ENCODE measurements at places on chromosomes 7 and 10. TPM values are rescaled to one million over a fixed set of nuclear protein-coding genes. Genes with fewer than 3 reads are reported as not detected.

Gene NODAL
- 0.12 TPM for total RNA-seq

Gene GPR37
- total RNA-seq = 3.7 TPM

Gene HERC4
- 40.7 TPM for total RNA-seq

DNA sequence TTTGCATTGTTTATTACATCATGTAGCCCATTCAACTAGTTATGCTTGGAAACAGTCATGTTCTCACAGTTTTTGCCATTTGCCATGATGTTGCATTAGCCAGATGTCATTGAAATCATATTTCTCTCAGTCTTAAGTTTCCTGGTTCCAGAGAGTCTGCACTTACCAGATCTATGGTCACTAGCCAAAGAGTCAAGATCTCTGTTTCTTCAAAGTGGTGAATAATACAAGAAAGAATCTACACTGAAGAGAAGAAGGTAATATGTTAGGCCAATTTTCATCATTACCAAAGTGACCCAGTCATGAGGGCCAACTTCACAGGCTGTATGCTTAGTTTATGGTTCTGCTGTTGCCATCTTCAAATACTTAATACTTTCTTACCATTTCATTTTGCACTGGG is 89.0 kb upstream of the PHYHIPL start:
- DNase-seq = no peak

DNA sequence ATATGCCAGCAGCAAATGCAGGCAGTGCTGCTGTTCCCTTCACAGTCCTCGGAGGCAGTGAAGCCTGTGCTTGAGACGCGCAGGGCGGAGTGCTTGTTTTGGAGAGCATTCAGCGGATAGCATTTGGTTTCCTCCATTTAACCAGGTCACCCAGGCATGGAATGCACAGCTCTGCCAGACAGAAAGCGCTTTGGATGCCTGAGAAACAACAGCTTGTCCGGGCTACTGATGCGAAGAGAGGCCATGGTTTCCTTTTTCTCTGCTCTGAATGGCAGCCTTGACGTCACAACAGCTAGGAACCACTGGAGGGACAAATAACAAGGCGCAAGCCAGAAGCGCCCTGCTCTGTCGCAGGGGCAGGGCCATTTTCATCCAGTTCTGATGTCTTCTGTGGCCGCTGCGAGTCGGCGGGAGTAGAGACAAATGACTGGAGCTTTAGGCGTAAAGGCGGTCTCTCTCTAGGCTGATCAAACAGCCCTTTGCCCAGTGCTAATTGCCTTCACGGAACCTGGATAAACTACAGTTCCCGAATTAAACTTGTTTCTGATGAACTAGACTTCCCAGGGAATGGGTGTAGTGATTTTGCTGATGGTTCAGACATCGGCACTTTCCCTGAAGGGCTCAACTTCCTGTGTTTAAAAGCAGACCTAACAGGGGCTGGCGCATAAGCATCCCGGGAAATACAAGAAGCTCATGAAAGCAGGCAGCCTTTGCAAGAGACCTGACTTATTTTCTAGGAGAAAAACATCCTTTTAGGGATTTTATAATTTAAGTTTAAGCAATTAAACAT is 187.6 kb upstream of the KLF14 start:
- peak; percentile 75 for DNase-seq

Measured in mucosa of gallbladder (tissue), 1 donor.